ENCODE measurements at places on chromosomes 5 and 9.
A peak's percentile ranks its signal among the peaks of the same experiment; 100 is the strongest.

DNA sequence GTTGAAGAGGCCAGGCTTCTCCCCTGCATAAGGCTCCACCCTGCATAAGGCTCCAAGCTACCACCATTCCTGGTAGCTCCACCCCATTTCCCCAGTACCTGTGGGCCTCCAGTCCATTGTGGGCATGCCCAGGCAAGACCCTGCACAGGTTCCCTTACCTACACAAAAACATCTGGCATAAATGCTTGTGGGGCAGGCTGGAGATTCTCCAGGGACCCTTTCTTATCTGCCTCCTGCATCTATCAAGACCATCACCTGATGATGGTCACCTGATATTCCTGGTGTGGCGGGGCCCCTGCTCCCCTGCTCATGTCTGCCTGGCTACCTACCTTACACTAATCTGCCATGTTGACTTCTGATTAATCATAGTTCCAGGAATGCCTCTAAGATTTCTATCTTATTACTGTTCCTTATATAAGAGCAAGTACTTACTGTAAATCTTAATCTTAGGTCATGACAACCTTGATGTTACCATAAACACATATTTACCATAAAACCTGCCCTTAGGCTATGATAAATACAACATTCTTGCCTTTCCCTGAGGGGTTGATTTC, 41.0 kb downstream of the FGD3 start:
- no peak for DNase-seq

- peak; percentile 19 for DNase-seq
Observed at GRCh38 chr9:212297-212696, 2.4 kb upstream of the DOCK8 start.

DNA sequence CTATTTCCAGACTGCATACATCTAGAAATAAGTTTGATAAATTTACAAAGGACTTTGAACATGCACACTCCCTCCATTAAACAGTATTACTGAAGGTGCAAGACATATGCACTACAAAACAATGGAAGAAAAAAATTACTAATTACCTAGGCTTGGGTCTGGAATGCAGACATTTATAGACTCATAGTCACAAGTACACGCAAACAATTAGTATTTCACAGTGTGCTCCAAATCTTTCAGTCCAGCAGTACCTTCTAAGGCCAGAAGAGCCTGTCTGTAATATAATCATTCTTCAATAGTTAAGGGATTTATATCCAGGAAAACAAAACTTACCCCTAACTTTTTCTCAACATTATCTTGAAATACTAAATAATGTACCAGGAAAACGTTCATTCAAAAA, 11.2 kb downstream of the RICTOR start:
- no peak for DNase-seq

GRCh38 chr5:6333182-6333905, 45.0 kb downstream of the MED10 start:
- peak; percentile 10 for DNase-seq

- no peak for DNase-seq
Observed at GRCh38 chr5:100854591-100854990, 48.5 kb downstream of the ST8SIA4 start.

DNA sequence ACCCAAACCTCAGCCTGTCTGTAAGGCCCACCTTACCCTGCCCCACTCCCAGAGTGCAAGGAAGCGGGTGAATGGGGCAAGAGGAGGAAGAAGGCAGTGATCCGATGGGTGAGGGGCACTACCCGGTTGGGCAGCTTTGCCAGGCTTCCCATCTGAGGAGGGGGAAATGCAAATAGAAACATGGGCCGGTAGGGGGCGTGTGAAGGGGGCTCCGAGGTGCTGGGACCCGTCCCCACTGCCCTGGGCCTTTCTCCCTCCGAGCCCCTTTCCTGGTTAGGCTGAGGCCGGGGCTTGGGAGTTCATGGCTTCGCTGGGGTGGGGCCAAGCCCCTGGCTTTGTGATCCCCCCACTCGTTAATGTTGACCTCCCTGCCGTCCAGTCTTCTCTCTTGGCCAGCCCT, 23.6 kb upstream of the MYORG start:
- no peak for DNase-seq

- DNase-seq: peak; percentile 41
Observed at GRCh38 chr5:173016598-173017046, 33.1 kb downstream of the ATP6V0E1 start.

GRCh38 chr5:77743181-77743580, 33.0 kb downstream of the TBCA start:
- DNase-seq: no peak

- no peak for DNase-seq
Observed at GRCh38 chr5:149399775-149400174, 20.7 kb upstream of the IL17B start.

- no peak for DNase-seq
Observed at GRCh38 chr5:142671801-142672200, 14.1 kb downstream of the FGF1 start.

- DNase-seq: no peak
Observed at GRCh38 chr9:128204858-128205257, 1.7 kb downstream of the DNM1 start.

GRCh38 chr5:86974955-86975354, 292.7 kb upstream of the RASA1 start:
- no peak for DNase-seq

DNA sequence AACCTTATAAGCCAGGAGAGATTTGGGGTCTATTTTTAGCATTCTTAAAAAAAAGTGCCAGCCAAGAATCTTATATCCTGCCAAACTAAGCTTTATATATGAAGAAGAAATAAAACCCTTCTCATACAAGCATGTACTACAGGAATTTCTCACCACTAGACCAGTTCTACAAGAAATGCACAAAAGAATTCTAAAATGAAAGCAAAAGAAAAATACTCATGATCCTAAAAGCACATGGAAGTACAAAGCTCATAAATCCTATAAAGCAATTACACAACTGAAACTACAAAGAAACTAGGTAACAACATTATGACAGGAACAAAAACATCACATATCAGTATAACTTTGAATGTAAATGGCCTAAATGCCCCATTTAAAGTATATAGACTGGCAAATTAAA, 34.5 kb upstream of the HTR4 start:
- no peak for DNase-seq

Data from midbrain (tissue), 1 donor.